CD4-positive, alpha-beta T cell treated with Interferon alpha-2 for 1 hour (primary cell): ENCODE measurements at places on chromosomes 1 and 21.

DNA sequence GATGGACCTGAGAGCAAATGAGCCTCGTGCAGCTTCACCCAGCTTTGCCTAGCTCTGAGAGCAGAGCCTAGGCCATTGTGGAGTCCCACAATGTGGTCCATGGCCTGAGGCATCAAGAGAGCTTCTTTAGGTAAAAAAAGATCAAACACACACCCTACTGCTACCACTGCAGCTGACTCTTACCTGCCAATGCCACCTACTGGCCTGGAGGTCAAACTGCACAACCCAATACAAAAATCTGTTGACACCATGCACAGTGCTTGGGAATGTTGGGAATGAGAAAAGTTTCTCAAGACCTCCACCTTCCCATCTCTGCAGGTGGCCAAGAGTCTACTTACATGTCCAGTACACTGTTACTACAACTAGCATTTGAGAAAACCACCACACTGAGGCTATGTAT is 60.6 kb downstream of the UCHL5 start:
- DNase-seq, result no peak

- DNase-seq, result no peak
These were observed 49.0 kb downstream of the MRPL37 start for GRCh38 chr1:54248966-54249365.

- DNase-seq, result no peak
These were observed 3.4 kb downstream of the BLZF1 start for GRCh38 chr1:169371404-169371803.

DNA sequence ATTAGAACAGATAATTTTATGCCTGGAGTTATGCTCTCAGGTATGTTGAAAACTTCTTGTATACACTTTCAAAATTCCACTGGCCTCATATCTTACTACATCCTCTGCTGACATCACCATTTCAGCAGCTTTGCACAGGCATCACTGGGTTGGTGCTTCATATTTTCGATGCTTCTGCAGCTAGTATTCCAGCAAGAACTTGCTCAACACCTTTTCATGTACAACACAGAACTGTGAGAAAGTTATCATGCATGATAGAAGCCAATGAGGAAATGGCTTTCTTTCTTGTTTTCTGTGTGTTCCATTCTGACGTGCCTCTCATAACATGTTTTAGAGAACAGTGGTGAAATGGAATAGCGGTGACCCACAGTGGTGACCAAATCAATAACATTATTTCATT is 5.1 kb upstream of the GBP5 start:
- DNase-seq, result peak; percentile 49

- DNase-seq, result no peak
These were observed 22.0 kb downstream of the TSPAN2 start for GRCh38 chr1:115067161-115067859.

DNA sequence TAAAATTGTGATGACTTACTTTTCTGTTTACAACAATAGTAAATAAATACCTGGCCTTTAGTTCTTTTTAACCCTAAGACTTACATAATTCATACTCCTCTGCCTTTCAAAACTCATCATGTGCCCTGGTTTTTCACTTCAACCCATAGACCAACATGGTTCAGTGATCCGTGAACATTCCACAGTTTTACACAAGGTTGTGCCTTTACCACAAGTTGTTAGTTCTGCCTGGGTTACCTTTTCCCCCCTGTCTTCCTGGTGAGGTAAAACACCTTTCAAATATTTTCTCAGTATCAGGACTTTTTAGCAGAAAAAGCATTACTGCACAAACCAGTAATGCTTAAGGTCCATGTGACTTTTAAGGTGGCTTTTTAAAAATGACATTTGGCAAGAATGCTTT is 1466.4 kb downstream of the PLA2G4A start:
- no peak for DNase-seq

DNA sequence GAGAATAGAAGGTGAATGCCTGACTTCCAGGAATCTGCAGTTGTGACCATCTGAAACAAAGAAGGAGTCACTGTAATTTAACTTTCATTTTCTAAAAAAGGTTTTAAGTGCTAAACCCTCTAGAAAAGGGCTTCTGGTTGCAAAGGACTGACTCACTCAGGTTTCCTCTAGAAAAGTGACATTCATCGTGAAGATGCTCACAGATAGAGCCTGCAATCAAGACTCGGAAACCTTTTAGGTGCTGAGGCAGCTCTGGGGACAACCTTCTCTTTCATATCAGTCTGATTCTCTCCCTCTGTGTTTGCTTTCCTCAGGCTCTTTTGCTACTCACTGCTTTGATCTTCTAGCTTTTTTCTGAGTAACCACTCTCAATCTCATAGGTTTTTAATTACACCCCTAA is 8.2 kb downstream of the BCL9 start:
- no peak for DNase-seq
